ENCODE measurements at places on chromosomes 1 and 21. TPM values are rescaled to one million over a fixed set of nuclear protein-coding genes. Genes with fewer than 3 reads are reported as not detected.

CFHR1 gene
- not detected for total RNA-seq

GNAI3 gene
- total RNA-seq, result 8.8 TPM

TSTD1 gene
- total RNA-seq, result 43.6 TPM

PAQR6 gene
- 7.3 TPM for total RNA-seq

SERPINC1 gene
- total RNA-seq, result 0.17 TPM

MSH4 gene
- 0.40 TPM for total RNA-seq

ACTN2 gene
- not detected for total RNA-seq

IL24 gene
- total RNA-seq, result not detected

ECM1 gene
- 0.87 TPM for total RNA-seq

RNPC3 gene
- 28.3 TPM for total RNA-seq

DHDDS gene
- 49.1 TPM for total RNA-seq

PAPPA2 gene
- 0.25 TPM for total RNA-seq

SCAMP3 gene
- total RNA-seq, result 96.4 TPM

GBP4 gene
- 129 TPM for total RNA-seq

TNFAIP8L2 gene
- 38.4 TPM for total RNA-seq

WNT4 gene
- total RNA-seq, result not detected

ITGB2 gene
- total RNA-seq, result 500 TPM

SH2D1B gene
- total RNA-seq, result not detected

POU2F1 gene
- total RNA-seq, result 22.0 TPM

OR2T2 gene
- total RNA-seq, result not detected

LMNA gene
- 38.3 TPM for total RNA-seq

OR2G6 gene
- total RNA-seq, result not detected

CYP4Z1 gene
- not detected for total RNA-seq

TFF2 gene
- not detected for total RNA-seq

HORMAD1 gene
- total RNA-seq, result 0.37 TPM

TBX15 gene
- total RNA-seq, result not detected

AVPR1B gene
- not detected for total RNA-seq

FCRL4 gene
- total RNA-seq, result not detected

EXTL1 gene
- total RNA-seq, result not detected

SYPL2 gene
- not detected for total RNA-seq

PDZK1 gene
- total RNA-seq, result 0.25 TPM

NR1I3 gene
- total RNA-seq, result not detected

PIGV gene
- total RNA-seq, result 16.4 TPM

BEND5 gene
- total RNA-seq, result 2.0 TPM

MEGF6 gene
- 20.7 TPM for total RNA-seq

CD34 gene
- 0.05 TPM for total RNA-seq

SUSD4 gene
- total RNA-seq, result 4.8 TPM

NTRK1 gene
- total RNA-seq, result 2.0 TPM

GSTM1 gene
- 68.4 TPM for total RNA-seq

S100B gene
- 0.25 TPM for total RNA-seq

OR2T34 gene
- total RNA-seq, result not detected

KIF21B gene
- total RNA-seq, result 104 TPM

TRIM62 gene
- total RNA-seq, result 9.3 TPM

RNU1-2 gene
- 2,477 TPM for total RNA-seq

PODN gene
- not detected for total RNA-seq

PYHIN1 gene
- total RNA-seq, result 18.8 TPM

FCRL5 gene
- total RNA-seq, result not detected

NMNAT2 gene
- total RNA-seq, result not detected

GUCA2A gene
- total RNA-seq, result not detected

TSACC gene
- 0.89 TPM for total RNA-seq

ADAM30 gene
- total RNA-seq, result not detected

SLC9A1 gene
- 24.8 TPM for total RNA-seq

ATAD3C gene
- 0.69 TPM for total RNA-seq

NPPB gene
- not detected for total RNA-seq

RASAL2 gene
- not detected for total RNA-seq

S100A14 gene
- not detected for total RNA-seq

TMPRSS3 gene
- 8.9 TPM for total RNA-seq

MORN1 gene
- 6.7 TPM for total RNA-seq

GSTM5 gene
- total RNA-seq, result not detected

All from activated CD4-positive, alpha-beta T cell treated with anti-CD3 and anti-CD28 coated beads, Interleukin-2, amount 10 ng/mL, durations not matched to agents 7 days and 5 days (primary cell).